Chondrocyte (in vitro differentiated cells): ENCODE measurements at places on chromosomes 16 and 17. TPM values are rescaled to one million over a fixed set of nuclear protein-coding genes. Genes with fewer than 3 reads are reported as not detected.

GRCh38 chr16:63981639-63982038, 1140.2 kb downstream of the CDH11 start:
- DNase-seq, result no peak

- DNase-seq, result no peak
Measured at GRCh38 chr16:1310832-1311200, 1.4 kb downstream of the UBE2I start.

DNA sequence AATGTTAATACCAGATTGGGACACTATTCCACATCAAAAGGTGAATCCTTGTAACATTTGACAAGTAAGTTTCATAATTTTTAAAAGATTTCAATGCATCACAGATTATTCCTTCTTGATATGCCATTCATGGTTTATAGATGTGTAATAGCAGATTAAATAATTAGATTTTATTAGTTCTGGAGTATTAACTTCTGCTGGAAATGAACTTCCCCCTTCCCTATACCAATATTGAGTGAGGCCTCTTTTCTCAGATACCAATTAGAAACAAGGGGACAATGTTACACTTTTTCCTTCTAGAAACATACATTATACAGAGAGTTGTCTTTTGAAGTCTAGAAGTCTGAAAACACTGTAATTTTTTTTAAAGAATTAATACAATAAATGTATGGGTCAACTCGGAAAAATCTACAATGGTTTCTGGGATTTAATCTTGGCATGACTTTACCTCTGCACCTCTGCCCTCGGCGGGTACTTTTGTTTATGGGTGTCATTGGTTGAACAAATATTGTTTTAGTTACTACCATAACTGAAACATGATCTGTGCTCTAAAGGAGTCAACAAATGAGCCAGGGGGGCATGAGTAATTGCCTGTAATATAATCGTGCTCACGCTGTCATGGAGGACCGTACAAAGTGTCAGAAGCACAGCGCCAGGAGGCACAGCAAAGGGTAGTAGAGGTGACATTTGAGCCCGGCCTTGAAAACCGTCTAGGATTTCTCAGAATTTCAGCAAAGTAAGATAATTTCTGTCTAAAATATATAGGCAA, 8.2 kb downstream of the LRRC37B start:
- DNase-seq, result no peak

DNA sequence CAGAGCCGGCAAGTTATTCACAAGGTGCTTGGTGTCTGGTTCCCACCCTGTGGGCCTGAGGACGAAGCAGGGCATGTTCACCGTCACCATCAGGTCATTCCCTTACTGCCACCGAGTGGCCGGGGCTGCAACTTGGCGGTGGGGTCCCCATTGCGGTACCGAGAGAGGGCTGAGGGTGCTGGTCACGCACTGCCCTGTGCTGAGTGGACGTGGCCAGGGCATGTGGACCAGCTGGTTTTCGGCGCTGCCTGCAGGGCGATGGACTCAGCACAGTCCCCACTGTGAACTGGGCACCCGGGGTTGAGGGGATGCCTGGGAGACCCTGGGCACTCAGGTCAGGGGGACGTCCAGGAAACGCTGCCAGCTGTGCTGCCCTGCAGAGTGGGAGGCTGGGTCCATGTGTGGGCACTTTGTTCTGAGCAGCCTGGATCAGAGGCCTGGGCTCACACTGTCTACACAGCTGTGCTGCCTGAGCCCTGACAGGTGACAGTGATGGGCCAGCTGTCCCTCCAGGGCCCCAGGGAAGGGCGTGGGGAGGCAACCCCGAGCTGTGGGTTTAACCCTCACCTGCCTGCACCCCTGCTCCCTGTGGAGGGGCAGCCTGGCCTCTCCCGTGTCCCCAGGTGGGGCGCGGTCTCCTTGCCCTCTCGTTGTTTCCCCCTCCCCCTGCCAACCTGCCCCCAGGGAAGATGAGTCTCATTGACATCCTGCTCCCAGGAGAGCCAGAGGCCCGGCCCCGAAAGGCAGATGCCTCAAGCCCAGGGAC, 39.3 kb upstream of the GNG13 start:
- no peak for DNase-seq

DNA sequence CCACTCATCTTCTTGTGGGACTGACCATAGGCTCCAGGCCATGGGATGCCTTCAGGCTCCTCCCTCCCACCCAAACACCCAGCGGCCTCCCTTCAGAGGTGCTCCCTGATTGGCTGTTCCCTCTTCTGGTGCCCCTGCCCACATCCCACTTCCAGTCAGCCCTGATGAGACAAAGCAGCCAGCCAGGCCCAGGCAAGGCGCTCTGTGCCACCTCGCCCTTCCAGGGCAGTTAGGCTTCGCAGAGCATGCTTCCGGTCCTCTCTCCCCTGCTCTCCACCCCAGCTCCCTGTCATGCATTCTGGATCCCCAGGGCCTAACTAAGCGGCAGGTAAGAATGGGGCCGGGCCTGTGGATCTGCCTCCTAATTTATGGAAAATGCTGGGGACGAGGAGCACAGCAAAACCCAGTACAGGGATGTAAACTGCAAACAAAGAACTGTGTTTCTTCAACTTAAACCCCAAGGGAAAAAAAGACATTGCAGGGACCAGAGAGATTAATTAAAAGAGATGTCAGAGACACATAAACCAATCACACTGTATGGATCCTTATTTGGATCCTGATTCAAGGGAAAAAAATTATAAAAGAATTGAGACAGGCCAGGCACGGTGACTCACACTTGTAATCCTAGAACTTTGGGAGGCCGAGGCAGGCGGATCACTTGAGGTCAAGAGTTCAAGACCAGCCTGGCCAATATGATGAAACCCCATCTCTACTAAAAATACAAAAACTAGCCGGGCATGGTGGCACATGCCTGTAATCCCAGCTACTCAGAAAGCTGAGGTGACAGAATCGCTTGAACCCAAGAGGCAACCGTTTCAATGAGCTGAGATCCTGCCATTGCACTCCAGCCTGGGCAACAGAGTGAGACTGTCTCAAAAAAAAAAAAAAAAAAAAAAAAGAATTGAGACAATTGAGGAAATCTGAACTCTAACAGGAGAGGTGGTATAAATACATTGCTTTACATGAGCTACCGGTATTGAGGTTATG, 26.0 kb downstream of the ZDHHC7 start:
- DNase-seq, result no peak

GRCh38 chr17:43597624-43598356, 51.6 kb upstream of the ETV4 start:
- DNase-seq, result no peak

GRCh38 chr17:33049781-33050414, 58.3 kb downstream of the SPACA3 start:
- no peak for DNase-seq

GRCh38 chr16:49590166-49590871, 216.7 kb downstream of the C16orf78 start:
- peak; percentile 83 for DNase-seq

- no peak for DNase-seq
Measured at GRCh38 chr16:19138601-19139000, 24.8 kb downstream of the ITPRIPL2 start.

DNA sequence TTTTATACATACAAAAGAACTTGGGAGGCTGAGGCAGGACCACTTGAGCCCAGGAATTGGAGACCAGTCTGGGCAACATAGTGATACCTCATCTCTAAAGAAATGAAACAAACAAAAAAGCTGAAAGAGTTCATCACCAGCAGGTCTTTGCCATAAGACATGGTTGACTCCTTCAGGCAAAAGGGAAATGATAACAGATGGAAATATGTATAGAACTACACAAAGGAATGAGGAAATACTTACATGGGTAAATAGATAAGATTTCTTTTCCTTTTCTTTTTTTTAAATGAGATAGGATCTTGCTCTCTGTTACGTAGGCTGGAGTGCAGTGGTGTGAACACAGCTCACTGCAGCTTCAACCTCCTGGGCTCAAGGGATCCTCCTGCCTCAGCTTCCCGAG, 165.3 kb downstream of the PARN start:
- DNase-seq, result no peak

DNA sequence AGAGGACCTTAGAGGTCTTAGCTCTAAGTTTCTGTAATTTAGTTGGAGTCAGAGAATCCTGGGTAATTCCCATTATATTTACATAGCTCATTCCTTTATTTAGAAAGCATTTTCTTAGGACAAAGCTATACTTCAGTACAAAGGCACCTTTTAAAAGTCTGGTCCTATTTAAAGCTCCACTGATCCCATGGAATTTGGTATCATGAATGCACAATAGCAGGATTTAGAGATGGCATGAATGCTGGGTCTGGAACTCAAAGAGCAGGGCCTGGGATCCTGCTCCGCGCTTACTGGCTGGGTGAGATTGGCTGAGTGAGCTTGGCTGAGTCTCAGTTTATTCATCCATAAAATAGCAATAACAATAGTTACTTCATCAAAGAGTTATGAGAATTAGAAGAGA, 4.8 kb downstream of the KRT23 start:
- no peak for DNase-seq

GRCh38 chr16:12586701-12587100, 217.0 kb downstream of the CPPED1 start:
- DNase-seq, result peak; percentile 34

DNA sequence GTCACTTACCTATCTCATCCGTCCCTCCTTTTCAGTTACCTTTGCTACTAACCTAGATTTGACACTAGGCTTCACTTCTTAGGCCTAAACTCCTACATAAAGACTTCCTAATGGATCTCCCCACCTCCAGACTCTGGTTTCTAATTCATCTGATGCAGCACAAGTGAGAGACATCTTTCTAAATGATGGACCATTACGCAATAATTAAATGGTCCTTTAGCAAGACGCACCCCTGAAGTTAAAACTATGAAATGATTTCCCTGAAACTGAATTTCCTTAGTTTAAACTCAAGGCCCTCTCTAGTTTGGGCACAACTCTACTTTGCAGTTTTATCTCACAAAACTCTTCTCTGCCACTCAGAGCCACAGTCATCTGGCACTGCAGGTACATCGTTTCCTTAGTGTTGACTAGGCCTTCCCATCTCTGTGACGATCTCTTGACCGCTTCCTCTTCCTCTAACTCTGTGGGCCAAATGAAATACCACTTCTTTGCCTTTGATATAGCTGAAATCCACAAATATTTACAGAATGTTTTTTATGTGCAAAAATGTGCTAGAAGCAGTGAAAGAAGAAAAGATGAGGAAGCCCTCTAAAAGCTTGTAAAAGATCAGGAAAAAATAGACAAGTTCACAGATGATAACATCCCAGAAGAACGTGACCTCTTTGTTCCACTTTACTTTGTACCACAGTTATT, 3.3 kb downstream of the SYNRG start:
- DNase-seq, result no peak

- DNase-seq, result no peak
Measured at GRCh38 chr16:144797-145252, 6.4 kb upstream of the NPRL3 start.

- no peak for DNase-seq
Measured at GRCh38 chr17:35171834-35172233, 22.4 kb downstream of the SLC35G3 start.

Gene SARM1
- 22.2 to 24.1 TPM (median 23.0 TPM) in 3 replicates for total RNA-seq

Gene PDIA2
- total RNA-seq, result 0.89 to 1.6 TPM (median 1.5 TPM) in 3 replicates

Gene MAPK7
- total RNA-seq, result 50.0 to 53.6 TPM (median 52.3 TPM) in 3 replicates

Gene YPEL2
- total RNA-seq, result 41.9 to 52.2 TPM (median 52.1 TPM) in 3 replicates

Gene PRSS27
- 2.8 to 4.3 TPM (median 3.1 TPM) in 3 replicates for total RNA-seq

Gene KRT17
- 183 to 261 TPM (median 258 TPM) in 3 replicates for total RNA-seq

Gene ATP2A1
- total RNA-seq, result 0.31 to 1.8 TPM (median 0.42 TPM) in 3 replicates
